ENCODE measurements at places on chromosomes 2 and 18.

DNA sequence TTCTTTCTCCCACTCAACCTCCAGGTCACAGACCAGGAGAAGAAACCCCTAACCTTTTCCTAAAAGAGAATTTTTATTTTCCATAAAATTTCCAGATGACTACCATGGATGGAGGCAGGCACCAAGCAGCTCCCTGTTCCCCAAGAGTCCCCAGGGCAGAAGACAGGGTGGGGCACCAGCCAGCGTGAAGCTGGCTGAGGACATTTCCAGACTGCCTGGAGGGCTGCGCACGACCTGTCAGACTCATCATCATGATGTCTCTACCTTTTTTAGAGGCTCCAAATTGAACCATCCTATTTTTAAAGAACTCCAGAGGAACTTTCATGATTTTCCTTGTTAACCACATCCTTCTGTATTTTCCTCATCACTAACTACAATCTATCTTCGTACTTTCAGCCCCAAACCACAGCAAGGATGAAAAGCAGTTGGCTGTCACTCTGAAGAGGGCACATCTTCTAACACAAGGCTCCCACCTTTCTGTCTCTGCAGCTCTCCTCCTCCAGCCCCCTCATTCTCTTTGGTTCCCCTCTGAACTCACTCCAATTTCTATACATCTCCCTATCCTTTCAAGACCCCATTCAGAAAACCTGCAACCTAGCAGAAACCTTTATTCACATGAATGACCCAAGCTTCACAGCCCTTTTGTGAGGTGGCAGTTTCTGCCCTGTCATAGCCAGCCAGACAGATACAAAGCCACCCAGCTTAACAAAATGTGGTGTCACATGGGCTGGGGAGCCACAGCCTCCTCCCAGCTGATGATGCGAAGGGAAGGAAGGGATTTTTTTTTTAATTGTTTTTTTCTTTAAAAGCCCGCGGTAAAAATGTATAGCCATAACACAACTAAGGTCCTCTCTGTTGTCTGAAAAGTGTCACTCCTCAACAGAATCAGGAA lies 11.1 kb downstream of the AMMECR1L start:
- DNase-seq = no peak

GRCh38 chr2:28387082-28387960 lies 5.3 kb upstream of the FOSL2 start:
- no peak for DNase-seq

DNA sequence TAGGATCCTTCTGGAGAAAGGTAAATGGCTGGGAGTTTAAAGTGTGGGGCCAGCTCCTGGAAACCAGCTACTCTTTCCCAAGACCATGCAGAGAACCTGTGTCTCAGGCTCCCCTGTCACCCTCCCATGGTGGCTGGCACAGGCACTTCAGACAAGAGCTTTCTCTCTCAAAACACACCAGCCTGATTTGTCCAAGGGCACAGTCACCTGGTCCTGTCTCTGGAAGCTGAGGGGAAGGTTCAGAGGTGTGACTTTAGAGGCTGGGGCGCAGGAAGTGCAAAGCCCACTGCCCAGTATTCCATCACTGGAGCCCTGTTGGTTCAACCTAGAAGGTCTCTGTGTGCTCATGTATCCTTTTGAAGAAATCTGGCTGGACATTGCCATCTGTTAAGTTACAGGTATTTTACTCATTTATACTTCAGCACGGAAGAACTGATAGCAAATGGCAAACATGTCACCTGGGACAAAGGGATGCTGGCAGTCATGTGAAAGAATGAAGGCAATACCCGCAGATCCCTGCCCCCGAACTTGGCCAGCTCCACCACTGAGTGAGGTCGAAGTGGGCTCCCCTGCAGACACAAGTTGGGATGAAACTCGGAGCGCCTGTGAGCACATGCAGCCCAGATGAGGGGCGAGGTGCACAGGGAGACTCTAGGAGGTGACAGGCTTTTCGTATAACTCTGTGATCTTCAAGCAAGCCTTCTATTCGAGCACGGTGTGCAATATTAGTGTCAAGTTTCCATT lies 96.9 kb upstream of the MGAT4A start:
- no peak for DNase-seq

DNA sequence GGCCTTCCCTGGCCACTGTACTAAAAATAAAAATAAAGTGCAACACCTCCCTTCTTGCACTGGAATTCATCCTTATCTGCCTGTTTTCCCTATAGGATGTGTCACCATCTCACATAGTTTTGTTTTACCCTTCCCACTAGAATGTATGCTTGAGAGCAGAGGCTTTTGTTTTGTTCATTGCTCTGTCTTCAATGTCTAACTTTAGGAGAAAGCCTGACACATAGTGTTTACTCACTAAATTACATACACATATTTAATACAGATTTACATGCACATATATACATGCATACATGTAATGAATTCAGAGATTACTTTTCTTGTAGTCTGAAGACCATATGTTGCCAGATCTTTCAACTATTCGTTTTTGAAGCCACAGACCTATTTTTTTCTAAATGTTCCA lies 23.0 kb downstream of the CD302 start:
- DNase-seq = no peak

GRCh38 chr2:62147610-62148301 lies 48.2 kb upstream of the B3GNT2 start:
- DNase-seq = no peak

- DNase-seq = no peak
Observed at GRCh38 chr18:46067438-46068007, 4.5 kb downstream of the PSTPIP2 start.

- no peak for DNase-seq
Observed at GRCh38 chr2:207437136-207437523, 92.6 kb upstream of the CREB1 start.

DNA sequence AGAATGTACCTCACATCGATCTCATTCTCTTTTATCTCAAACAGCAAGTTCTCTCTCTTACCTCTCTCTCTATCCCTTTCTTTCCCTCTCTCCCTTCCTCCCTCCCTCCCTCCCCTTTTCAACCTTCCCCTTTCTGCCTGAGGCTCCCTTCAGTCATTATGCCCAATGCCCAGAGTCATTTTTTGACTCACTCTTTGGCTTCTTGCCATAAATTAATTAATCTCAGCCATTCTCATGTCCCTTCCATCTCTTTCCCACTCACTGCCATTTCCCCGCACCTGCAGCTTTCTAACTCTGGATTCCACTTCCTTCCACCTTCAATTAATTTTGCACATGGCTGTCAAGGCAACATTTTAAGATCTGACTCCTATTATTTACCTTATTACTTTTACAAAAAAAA lies 60.1 kb downstream of the EVA1A start:
- no peak for DNase-seq

Data from stimulated activated CD4-positive, alpha-beta T cell treated with anti-CD3 and anti-CD28 coated beads, Interleukin-4, amount 100 ng/mL, for 4 hours (primary cell).